ENCODE measurements at places on chromosomes 12 and 14.
A peak's percentile ranks its signal among the peaks of the same experiment; 100 is the strongest.

DNA sequence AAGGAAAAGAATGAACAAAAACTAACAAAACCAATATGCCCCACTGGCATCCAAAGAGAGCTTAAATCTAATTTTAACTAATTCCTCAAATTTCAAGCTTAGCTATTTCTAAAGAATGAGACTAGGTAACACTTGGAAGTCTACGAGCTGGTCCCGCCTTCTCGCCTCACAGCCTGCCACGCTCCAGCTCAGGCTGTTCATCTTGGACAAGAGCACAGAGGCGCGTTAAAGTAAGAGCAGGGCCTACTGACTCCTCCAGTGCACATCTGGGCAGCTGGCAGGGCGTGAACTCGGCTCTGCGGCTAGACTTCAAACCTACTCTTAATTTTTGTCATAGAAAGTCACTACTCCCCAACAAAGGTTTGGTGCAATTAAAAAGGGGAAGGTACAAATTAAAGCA, 64.6 kb downstream of the DICER1 start:
- DNase-seq, result no peak

GRCh38 chr14:25911831-25912230, 686.0 kb downstream of the NOVA1 start:
- no peak for DNase-seq

DNA sequence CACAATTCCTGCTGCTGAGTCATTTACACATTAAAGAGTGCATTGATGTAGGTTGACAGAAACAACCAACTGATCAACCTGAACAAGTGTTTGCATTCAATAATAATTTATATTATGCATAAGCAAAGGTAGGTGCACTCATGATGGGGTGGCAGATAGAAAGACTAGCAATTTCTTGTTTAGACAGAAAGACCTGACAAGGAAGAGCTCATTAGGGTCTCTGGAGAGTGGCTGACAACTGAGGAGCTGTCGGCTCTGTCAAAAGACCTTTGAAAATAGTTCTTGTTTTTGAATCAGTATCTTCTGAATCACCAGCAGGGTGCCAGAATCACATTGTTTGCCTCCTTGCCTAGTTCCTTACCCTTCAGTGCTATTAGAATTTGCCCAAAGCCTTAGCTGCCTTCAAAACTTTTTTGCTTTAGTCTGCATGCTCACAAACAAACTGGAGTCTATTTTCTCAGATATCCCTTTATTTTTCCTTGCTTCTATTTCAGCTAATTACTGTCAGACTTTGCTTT, 234.7 kb downstream of the BTG1 start:
- no peak for DNase-seq

DNA sequence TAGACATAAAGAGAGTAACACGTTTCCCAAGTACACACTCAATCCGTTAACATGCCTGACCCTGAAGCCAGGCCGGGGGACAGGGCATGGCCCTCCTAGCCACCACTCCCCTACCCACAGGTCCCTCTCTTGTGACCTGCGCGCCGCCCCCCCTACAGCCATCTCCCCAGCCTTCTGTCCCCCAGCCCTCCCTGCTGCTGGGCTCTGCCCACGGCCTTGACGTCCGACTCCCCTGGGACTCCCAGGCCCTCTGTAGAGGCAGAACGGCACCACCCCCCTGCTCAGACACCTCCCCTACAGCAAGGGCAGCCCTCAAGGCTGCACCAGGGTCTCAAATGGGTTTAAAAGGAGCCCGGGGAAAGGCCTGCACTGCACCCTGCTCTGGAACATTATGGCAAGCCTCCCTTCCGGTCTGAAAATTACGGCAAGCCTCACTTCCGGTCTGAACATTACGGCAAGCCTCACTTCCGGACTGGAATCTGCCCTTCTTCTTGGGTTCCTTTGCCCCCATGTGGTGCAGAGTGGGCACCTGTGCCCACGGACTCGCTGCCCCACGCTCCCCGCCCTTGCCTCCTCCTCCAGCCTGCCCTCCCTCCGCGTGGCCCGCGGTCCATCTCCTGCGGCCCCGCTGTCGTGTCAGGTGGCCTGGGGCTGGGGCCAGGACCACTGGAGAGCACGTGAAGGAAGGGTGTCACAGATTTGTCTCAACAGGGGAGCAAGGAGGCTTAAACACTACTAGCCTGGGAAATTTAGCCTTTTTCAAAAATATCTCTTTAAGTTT, 77.6 kb downstream of the MOK start:
- no peak for DNase-seq

- no peak for DNase-seq
Measured at GRCh38 chr12:46110928-46111699, 120.7 kb upstream of the SCAF11 start.

GRCh38 chr14:55973285-55973800, 144.9 kb upstream of the PELI2 start:
- DNase-seq, result no peak

DNA sequence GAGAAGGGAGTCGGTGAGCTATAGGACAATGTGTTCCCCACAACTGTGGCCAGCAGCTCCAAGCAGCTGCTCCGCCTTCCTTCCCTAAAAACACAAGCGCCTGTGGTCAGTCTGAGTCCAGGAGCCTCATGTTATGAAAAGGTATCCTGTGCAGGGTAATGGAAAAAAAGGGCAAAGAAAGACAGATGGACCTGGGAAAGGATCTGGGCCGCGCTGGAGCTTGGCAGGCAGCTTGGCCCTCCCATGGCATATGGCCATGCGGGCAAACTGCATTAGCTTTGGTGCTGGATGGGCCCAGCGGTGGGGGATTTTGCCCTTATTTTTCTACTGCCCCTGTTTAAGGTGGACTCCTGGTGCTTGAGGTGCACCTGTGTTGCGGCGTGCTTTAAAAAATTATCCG, 23.7 kb upstream of the CHST11 start:
- no peak for DNase-seq

GRCh38 chr14:89359477-89360222, 57.4 kb downstream of the FOXN3 start:
- DNase-seq, result no peak

- DNase-seq, result no peak
Measured at GRCh38 chr12:115348301-115348700, 664.3 kb upstream of the TBX3 start.

- no peak for DNase-seq
Measured at GRCh38 chr14:38129705-38130104, 78.0 kb upstream of the SSTR1 start.

DNA sequence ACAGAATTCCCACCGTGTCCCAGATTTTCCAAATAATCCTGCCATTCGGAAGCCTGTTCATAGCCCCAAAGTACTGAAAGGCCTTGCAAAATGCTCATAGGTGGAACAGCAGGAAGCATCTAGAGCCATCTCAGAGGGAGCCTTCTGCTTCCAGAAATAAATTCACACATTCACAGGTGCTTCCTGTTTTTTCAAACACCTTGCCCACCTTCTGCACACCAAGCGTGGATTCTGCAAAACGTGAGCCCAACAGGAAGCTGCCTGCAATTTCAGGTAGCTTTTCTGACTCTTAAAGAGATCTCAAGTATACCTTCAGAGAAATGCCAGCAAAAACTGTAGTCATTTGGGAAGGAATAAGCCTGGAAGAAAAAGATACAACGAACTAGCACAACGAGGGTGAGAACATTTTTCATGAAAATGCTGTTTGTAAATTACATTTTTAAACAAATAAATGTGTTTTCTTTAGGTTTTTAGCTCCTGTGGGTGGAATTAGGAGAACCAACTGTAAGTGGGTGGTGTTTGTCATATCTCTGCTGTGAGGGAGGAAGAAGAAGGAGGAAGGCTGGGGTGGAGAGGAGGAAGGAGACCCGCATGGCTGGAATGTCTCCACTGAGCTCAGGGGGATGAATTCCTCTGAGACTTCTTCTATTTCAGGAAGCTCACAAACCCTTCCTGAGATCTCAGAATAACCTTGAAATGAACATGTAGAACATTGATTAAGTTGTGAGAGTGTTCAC, at the start of gene IFNG-AS1:
TSS of gene IFNG-AS1 (plus strand) at position 264 of the 737 bp plus-strand sequence.
- DNase-seq, result no peak

DNA sequence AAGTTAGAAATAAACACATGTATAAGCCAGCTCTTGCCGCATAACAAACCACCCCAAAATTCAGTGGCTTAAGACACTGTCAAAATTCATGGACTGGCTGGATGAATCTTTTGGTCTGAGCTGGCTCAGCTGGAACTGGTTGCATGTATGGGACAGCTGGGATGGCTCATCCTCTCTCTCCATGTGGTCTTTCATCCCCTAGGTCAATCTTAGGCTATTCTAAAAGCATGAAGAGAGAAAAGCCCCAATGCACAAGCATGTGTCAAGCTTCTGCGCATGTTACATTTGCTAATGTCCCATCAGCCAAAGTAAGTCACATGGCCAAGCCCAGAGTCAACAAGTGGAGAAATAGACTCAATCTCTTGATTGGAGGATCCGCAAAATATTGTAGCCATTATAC, 71.0 kb downstream of the DRAM1 start:
- no peak for DNase-seq

DNA sequence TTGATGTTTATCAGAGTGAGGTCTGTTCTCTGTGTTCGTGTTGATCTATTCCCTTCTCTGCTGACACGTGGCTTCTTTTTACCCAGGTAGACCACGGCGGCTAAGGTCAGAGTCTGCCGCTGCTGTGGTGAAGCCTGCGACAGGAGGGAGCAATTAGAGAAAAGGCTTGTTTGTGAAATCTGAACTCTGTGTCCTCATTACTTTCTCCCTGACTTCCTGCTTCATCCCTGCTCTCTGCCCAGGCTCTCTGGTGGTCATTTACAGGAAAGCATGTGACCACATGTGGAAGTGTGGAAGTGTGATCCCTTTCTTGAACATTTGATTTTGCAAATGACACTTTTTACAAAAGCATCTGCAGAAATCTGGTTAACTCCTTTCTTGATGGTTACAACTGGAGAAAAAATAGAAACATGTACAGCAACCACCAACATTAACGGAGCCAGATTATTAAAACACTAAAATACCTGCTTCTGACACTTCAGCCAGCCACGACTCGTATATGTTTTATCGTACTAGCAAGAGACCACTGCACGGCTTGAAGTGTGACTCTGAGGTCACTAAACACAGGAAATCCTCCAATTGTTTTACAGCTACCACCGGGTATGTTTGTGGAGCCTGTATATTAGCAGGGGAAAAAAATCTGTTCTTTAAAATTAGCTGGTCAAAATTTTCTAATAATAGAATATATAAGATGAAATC, 388.6 kb upstream of the TMPO start:
- DNase-seq, result no peak

- no peak for DNase-seq
Measured at GRCh38 chr14:103126088-103126872, 3.0 kb downstream of the TNFAIP2 start.

DNA sequence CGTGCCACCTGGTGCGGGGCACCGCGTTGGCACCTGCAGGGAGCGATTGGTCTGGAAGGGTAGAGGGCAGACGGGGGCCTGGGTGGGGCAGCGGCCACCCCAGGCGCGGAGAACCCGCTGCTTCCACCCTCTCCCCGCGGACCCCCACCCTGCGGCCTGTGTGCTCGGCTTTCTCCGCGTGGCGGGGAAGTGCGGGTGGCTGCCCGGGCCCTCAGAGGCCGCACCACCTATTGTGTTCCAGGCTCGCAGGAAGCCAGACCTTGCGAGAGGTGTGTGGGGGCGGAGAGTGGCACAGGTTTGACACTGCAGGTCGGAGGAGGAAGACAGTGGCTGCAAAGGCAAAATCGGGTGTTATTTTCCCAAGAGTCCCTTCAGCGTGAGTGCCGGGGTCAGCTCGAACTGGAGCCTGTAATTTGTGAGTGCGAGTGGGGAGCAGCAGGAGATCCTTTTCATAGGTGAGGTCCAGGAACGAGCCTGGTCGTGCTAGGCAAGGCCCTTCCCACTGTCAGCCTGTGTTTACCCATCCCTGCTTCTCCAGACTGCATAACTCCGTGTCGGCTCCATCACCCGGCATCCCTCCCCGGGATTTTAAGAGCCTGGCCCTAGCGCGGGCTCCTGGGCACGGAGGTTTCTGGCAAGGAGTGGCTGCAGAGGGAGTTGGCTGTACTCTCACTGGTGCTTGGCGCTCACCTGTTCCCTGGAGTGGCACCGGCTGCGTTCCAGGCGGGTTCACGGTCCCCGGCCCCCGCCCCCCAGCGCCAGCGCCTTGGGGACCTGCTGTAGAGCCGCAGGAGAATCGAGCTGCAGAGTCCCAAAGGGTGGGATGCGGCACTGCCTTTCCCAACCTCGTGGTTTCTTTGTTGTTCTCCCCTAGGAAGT, 935 bp downstream of the TBC1D30 start:
- DNase-seq, result no peak

- DNase-seq, result no peak
Measured at GRCh38 chr14:61264651-61265050, 16.5 kb downstream of the TMEM30B start.

DNA sequence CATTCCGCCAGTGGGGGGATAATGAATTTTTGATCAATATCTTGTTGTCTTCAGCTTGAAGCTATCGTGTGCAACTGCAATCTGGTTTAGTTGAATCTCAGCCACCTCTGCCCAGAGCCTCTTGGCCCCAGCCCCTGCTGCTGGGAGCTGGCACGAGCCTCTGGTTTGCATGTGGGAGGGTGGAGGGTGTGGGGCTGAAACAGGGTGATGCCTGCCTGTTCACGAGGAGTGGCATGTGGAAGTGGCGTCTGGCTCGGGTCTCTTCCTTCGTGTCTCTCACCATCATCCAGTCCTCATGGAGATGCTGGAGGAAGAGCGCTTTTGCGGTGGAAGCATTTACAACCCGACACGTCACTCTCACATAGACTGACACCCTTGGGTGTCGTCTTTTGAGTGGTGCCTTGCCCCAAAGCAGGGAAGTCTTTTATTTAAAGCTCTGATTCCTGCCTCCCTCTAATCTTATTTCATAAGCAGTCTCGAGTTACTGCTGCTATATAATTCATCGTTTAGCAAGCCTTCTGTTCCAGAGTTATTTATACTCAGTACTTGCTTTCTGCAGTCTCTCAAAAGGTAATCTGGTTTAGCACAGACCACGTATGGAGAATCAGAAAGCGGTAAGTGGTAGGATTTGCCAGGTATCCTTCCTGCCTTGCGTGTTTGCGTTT, 64.5 kb downstream of the AACS start:
- no peak for DNase-seq

- DNase-seq, result no peak
Measured at GRCh38 chr12:12997156-12997555, 2.9 kb downstream of the HEBP1 start.

DNA sequence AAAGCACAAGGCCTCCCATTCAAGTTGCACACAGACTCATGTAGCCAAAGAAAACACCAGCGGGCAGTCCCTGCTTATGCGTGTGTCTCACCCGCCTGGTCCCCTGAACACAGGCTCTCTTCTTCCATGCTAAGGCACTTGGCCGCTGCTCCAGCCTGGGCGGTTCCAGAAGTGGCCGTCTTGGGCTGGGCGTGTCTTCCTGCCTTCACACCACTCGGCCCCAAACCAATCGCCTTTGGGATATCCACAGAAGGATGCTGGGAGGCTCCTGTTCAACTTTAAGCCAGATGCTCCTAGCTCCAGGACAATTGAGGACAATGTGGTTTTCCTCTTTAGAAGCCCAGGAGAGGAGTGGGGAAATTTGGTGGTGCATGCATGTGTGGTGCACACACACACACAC, 2.2 kb downstream of the SCARB1 start:
- peak; percentile 72 for DNase-seq

GRCh38 chr12:53733807-53734200, 6.6 kb upstream of the CALCOCO1 start:
- no peak for DNase-seq

- DNase-seq, result no peak
Measured at GRCh38 chr14:47843236-47843635, 167.8 kb upstream of the MDGA2 start.

- DNase-seq, result no peak
Measured at GRCh38 chr12:66848967-66849366, 170.1 kb upstream of the GRIP1 start.
